ENCODE measurements at places on chromosomes 4 and X.
A peak's percentile ranks its signal among the peaks of the same experiment; 100 is the strongest.

GRCh38 chr4:79184476-79184875 is 141.4 kb downstream of the NAA11 start:
- no peak for DNase-seq

GRCh38 chr4:98113012-98113411 is 30.3 kb downstream of the STPG2 start:
- peak; percentile 23 for DNase-seq

- no peak for DNase-seq
Observed at GRCh38 chr4:12126474-12126873, 697.8 kb upstream of the HS3ST1 start.

DNA sequence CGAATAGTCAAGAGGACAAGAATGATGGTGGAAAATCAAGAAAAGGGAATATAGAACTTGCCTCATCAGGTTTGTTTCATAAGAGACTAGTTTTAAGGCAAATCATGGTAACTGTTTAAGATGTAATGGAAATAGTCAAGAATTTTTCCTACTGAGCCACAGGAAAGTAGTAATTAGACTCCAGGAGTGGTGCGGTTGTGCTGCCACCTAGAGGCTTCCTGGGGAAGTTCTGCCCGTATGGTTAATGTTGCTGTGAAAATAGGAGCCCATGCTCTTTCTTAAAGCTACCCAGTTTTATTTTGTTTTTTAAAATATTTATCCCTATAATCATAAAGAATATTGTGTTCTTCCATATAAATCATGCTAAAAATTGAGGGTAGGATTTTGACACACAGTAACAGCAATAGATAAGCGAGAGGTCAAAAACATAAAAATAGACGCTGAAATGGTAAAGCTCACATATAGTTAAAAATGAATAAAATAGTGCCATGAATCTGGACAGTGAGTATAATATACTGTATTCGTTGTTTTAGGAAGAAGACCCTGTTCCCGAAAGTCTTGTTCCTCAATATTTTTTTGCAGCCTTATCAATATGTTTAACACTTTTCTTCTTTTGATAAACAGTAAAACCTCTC is 87.0 kb downstream of the PHOX2B start:
- peak; percentile 86 for DNase-seq

- no peak for DNase-seq
Observed at GRCh38 chr4:78481180-78481579, 70.4 kb upstream of the ANXA3 start.

DNA sequence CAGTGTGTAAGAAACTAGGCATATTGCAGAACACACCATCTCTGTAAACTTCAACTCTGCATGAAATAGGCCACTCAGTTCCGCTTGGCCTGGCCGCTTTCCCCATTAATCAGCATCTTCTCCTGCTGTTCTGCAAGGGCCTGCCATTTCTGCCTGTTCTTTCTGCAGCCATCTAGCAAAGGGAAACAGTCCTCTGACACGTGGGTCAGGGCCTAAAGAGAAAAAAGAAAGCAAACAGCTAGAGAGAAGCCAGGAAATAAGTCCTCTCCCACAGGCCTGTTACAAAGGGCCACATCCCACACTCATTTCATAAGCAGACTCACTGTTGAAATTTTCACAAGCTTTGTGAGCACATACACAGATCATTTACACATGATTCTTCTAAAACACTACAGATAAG is 130.1 kb downstream of the PDE5A start:
- no peak for DNase-seq

GRCh38 chr4:20456407-20456806 is 204.7 kb downstream of the SLIT2 start:
- DNase-seq, result no peak

DNA sequence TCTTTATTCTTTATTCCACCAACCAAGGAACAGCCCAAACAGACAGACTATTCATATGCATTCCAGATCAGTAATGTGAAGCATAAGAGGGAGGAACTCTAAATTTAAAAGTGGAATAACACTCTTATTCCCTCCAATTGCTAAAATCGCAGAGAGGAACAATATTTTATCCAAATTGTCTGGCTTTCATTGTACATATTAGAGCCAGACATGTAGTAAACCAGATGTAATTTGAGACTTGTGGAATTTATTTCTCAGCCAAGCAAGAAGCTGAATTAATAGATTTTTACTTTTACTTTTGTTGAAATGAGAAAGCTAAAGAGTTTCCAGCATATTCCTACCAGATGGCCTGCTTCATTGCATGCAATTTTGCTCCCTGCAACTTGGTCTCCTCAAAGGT is 674.6 kb upstream of the SLIT2 start:
- DNase-seq, result no peak

GRCh38 chr4:128572778-128573241 is 236.7 kb upstream of the JADE1 start:
- DNase-seq, result peak; percentile 56

- DNase-seq, result no peak
Observed at GRCh38 chrX:13692771-13693231, 3.9 kb downstream of the RAB9A start.

DNA sequence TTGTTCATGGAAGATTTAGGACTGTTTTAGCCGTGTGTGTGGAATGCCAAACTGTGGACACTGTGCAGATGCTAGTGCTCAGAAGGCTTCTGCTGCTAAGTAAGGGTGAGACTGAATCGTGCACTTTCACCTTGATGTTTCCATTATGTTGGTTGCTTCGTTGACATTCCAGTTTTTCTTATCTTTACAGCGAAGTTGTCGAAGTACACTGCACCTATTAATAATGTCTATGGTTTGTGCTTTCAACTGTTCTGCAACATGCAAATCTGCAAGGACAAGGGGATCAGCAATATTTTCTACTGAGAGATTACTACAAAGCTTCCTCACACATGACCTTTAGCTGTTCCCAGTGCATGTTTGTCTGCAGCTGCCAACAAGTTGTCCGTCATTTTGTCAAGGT is 67.7 kb downstream of the UGT2A3 start:
- peak; percentile 23 for DNase-seq

- no peak for DNase-seq
Observed at GRCh38 chrX:13212191-13212651, 107.6 kb downstream of the ATXN3L start.

GRCh38 chrX:87878926-87879325 is 361.3 kb downstream of the KLHL4 start:
- no peak for DNase-seq

GRCh38 chr4:176036585-176037205 is 28.9 kb upstream of the WDR17 start:
- no peak for DNase-seq

- DNase-seq, result no peak
Observed at GRCh38 chr4:184444215-184444952, 30.0 kb downstream of the IRF2 start.

DNA sequence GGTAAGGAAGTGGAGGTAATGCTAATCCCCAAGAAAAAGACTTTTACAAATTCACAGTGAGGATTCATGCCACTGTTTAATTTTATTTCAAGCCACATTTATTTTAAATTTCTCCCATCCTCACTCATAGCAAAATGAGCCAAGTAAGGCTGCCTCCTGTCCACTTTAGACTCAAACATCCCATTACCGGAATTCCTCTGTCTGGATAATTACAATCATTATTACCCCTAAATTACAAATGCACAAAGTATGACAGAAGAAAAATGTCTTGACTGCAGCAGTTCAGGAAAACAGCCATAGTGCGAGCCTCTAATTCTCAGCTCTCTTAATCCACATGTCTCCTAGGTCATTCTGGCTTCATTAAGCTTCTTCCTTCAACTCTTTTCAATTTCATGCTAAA is 57.0 kb downstream of the MAPK10 start:
- no peak for DNase-seq

- DNase-seq, result peak; percentile 19
Observed at GRCh38 chr4:162959046-162959445, 207.6 kb downstream of the NAF1 start.

GRCh38 chr4:183591301-183591700 is 67.7 kb downstream of the RWDD4 start:
- DNase-seq, result no peak

- DNase-seq, result no peak
Observed at GRCh38 chr4:137432446-137433311, 99.6 kb downstream of the PCDH18 start.

DNA sequence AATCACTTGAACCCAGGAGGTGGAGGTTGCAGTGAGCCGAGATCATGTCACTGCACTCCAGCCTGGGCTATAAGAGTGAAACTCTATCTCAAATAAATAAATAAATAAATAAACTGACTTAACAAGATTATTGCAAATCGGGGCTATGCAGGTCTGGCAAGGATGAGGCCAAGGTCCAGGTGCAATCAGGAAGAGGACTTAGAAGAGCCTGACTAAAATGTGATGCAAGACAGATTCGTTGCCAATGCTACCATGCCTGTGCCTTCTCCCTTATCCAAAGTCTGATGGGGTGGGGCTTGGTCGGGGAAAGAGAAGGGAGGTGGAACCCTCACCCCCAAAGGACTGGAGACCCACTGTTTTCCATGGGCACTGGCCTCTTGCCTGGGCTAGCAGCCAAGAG is 14.7 kb downstream of the ZCCHC13 start:
- DNase-seq, result no peak

- DNase-seq, result no peak
Observed at GRCh38 chrX:64792598-64793337, 183.5 kb downstream of the ZC4H2 start.

DNA sequence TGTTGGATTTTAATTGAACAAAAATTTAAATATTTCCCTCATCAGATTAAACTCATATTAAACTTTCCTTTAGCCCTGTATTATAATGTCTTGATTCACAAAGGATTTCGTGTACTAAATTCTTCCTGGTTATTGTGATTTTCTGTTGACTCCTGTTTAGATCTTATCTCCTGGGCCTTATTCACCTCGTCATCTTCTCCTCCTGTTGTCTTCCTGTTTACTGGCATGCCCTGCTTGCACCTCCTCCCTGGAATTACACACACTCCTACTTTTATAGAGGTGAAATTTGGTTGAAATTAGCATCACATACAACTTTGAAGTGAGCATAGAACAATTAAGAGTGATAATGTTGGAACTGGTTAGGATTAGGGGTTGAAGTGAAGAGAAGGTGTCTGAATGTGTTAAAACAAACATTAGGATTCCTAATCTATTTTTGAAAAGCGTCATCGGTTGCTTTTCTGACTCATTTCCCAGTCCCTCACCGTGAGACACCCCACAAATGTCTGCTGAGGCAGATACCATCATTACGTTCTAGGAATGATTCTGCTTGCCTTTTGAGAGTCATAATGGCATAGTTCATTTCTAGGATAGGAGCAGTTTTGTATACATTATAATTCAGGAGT is 32.5 kb downstream of the TLL1 start:
- DNase-seq, result no peak

DNA sequence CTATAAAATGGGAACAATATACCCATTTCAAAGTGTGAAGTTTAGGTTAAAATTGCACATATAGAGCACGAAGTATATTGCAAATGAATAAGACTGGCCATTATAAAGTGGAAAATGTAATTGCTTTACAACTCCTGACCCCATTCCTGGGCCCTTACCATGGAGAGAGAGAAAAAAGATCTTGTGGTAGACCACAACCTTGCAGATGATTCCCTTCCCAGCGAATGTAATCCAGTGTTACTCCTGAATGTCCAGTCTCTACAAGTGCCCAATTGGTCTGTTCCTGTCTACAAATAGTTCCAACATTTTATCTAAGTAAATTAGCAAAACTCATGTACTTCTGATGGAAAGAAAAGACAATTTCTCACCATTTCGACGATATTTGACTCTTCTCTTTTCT is 184.1 kb upstream of the LNX1 start:
- no peak for DNase-seq

DNA sequence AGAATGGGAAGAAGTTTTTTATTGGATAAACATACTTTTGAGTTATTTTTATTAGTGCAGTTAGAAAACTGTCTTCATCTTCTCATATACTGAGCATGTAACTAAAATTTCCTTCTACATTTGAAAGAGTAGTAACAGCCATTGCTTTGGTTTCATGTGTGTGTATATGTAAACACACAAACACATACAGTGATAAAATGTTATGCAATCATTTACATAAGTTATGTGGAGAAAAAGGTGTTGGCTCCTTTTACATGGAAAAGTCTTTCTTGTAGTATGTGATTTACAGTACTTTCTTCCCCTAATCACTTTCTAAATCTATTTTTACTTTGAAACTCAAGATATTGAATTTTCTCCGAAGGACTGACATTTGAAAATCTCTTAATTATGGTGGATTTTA is 194.3 kb upstream of the PACRGL start:
- DNase-seq, result no peak

- DNase-seq, result no peak
Observed at GRCh38 chr4:185885075-185885474, 73.1 kb upstream of the SORBS2 start.

- no peak for DNase-seq
Observed at GRCh38 chrX:78747489-78747888, at the start of gene LPAR4. TSS of gene LPAR4 (plus strand) at chrX:78747720. CDS start at chrX:78754870, 7,150 bp downstream.

GRCh38 chrX:107273795-107274194 is 67.4 kb downstream of the DNAAF6 start:
- DNase-seq, result no peak

DNA sequence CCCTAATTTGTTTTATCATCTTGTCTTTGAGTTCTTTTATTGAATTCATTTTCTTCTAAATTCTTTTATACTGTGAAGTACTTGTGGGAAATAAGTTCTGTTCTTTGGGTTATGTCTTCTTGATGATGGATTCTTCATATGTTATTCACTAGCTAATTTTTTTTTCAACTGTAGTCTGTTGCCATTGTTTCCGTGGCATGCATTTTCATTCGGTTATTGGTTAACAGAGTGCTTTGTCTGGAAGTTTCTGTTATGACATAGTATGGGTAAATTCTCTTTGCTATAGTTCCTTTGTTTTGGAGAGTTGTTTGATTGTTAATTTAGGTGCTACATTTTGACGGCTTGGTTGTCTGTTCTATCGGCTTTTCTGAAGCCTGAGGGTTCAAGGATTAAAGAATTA is 184.9 kb upstream of the AADAT start:
- DNase-seq, result no peak

- no peak for DNase-seq
Observed at GRCh38 chrX:17546356-17546755, 171.4 kb downstream of the NHS start.

DNA sequence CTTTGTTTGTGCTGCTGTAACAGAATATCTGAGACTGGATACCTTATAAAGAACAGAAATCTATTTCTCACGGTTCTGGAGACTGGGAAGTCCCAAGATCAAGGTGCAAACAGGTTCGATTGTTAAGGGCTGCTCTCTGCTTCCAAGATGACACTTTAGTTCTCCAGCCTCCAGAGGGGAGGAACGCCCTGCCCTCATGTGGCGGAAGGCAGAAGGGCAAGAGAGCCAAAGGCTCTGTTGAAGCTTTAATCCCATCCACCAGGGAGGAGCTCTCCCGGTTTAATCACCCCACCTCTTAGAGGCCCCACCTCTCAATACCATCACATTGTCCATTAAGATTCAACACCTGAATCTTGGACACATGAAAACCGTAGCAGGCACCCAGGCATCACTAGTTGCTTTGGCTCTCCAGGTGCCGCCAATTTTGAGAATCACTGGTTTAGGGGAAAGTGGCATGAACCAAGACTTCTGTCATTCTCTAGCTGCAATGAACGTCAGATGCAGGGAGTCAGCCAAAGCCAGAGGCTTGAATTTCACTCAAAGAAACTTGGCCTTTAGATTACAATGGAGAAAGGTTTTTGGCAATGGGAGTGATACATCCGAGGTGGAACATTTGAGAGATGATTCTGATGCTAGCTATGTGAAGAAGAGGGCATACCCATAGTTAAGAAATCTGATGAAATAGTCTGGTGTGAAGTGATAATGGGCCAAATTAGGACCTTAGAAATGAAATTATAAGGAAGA is 15.7 kb downstream of the FHL1 start:
- peak; percentile 66 for DNase-seq
